ENCODE measurements at places on chromosomes 2 and 18.

DNA sequence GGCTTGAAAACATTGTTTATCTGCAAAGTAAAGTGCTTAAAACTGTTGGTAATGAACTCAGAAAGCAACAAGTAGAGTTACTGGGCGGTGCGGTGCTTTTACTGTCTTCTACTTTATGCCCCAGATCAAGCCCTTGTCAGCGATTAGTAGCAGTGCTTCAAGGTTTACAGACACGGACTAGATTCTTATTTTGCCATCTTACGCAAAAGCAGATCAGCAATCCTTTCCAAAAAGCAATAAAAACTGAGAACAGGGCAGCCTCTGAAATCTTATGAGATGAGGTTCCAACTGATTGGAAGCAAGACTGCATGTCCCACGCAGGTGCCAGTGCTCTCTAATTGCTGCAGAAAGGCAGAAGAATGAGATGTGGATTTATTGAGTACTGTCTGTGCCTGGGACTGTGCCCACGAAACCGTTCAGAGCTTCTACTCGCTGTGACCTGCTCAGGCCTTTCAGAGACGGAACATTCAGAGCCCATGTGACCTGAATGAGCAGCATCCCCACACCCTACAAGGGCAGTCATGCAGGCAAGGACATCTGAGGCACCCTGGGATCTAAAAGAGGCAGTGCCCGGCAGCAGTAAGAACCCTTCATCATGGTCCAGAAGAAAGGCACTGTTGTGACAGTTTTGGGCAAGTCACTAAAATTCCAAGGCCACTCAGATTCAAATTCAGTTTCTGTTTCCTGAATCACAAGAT, 15.7 kb downstream of the COL4A3 start:
- DNase-seq = no peak

GRCh38 chr2:60303680-60304079, 249.8 kb downstream of the BCL11A start:
- no peak for DNase-seq

DNA sequence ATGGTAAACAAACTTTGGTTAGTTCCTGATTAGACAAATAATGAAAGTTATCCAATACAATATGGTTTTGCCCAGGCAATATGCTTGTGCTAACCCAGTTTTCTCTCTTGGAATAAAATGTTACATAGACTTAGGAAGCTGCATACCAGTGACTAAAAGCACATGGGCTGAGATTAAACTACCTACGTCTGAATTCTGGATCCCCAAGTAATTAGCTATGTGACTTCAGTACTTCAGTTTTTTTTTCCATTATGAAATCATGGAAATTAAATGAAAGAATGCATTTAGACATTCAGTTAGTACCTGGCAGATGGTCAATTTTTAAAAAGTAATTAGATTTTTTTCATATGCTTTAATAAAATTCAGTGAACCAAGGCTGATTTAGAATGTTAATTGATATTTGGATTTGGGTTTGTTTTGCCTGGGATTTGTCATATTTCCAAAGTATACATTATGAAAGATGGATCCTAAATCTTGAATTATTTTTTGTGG, 213.9 kb downstream of the PTH2R start:
- no peak for DNase-seq

DNA sequence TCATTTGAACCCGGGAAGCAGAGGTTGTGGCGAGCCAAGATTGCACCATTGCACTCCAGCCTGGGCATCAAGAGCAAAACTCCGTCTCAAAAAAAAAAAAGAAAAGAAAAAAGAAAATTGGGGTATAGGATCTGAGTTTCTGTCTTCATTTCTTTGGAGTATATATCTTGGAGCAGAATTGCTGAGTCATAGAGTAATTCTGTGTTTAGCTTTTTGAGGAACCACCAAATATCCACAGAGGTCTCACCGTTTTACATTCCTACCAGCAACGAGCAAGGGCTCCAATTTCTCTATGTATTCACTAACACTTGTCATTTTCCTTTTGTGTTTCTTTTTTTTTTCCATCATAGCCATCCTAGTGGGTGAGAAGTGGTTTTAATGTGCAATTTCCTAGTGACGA, 87.6 kb upstream of the TEX51 start:
- no peak for DNase-seq

- no peak for DNase-seq
Measured at GRCh38 chr2:133633881-133634409, 65.7 kb upstream of the NCKAP5 start.

GRCh38 chr2:109510136-109511028, 103.4 kb downstream of the SEPTIN10 start:
- peak; percentile 79 for DNase-seq

DNA sequence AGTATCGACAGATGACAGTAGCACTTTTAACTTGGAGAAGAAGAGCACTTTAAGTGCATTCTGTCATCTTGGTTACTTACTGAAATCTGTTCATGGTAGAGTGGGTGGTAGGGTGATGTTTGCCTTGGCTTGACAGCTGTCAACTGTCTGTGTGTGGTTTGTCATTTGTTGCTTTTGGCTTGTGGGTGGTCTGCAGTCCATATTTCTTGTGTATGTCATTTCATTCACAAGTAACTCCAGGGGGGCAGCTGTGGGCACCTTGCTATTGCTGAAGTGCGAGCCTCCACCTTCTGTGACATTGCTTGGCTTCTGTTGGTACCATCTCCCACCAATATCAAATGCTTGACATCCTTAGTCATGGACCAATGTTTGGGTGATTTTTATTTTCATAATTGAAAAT, 311.6 kb upstream of the NRP2 start:
- no peak for DNase-seq

DNA sequence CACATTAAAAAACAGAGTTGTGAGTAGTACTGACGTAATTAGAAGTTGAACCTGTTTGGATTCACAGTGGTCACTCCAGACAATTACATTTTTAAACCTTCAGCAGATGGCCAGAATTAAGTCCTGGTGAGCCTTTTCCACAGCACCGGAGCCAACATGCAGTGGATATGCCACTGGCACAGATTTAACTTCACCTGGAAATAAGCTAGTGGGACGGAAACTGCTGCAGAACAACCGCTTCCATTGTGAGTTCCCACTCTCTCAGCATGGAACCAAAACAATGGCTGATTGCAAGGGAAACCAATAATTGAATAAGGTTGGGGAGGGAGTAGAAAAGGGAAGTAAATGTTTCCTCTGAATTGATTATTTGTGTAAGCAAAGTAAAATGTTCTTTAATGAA, 515.1 kb downstream of the STK39 start:
- DNase-seq = no peak

- no peak for DNase-seq
Measured at GRCh38 chr2:64586883-64587481, 62.9 kb downstream of the AFTPH start.

- no peak for DNase-seq
Measured at GRCh38 chr2:199589306-199589705, 131.6 kb upstream of the SATB2 start.

GRCh38 chr18:54679318-54680149, 88.5 kb downstream of the DYNAP start:
- no peak for DNase-seq

DNA sequence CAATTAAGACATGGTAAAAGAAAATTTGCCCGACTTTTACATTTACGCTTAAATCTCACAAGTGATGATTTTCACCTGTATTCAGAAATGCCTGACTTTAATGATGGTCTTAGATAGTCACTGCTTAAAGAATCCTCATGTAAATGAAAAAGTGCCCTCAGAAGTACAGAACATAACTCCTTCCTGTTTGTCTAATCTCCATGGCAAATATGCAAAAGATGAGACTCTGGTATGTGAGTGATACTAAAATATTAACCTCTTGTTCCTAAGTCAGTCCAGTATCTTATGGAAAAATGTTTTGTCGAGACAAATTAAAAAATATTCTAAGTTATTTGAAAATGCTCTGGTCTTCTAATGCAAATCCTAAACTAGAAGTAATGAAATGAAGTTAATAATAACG, 29.2 kb downstream of the KCTD1 start:
- DNase-seq = no peak

- DNase-seq = no peak
Measured at GRCh38 chr2:33764551-33764950, 165.5 kb upstream of the FAM98A start.

GRCh38 chr2:20288642-20289340, 61.9 kb downstream of the PUM2 start:
- DNase-seq = no peak

DNA sequence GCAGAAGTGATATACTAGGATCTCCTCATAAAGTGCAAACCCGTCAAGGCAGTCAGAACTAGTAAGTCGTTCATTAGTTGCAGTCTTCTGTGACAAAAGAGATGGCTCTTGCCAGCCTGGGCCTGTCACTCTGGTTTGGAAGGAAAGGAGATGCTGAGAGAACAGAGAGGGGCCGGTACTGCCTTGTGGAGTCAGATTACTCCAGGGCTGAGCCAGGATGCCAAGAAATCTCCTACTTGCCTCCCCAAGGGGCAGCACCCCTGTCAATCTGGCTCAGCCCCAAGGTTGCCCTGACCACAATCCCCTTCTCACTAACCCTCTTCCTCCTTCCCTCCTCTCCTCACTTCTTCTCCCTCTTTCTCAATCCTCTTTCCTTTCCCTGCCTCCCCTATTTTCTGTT, 62.9 kb upstream of the ASPRV1 start:
- no peak for DNase-seq

GRCh38 chr18:58862356-58862755, 2.3 kb upstream of the ZNF532 start:
- no peak for DNase-seq

DNA sequence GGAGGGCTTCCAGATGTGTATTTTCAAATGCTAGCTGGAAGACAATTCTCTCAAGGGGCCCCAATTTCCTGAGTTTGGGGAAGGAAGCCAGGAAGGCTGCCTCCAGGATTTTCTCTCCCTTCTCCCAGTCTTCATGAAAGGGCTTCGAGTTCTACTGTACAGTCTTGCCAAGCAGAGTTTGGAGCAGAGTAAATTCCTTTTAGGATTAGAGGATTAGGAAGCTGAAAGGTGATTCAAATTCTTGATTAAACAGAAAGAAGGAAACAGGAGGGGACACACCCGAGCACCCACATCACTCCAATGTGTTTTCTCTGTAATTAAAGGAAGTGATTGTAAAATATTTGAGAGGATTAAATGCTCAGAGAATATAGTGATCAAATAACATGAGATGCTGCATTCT, 217.8 kb downstream of the SETBP1 start:
- DNase-seq = no peak

- DNase-seq = no peak
Measured at GRCh38 chr2:99338029-99338585, 918 bp downstream of the EIF5B start.

GRCh38 chr2:221680548-221680947, 108.4 kb upstream of the EPHA4 start:
- no peak for DNase-seq

GRCh38 chr18:13433685-13434084, 215.1 kb downstream of the LDLRAD4 start:
- no peak for DNase-seq

GRCh38 chr2:173966274-173967098, 1.3 kb upstream of the SP3 start:
- no peak for DNase-seq

GRCh38 chr2:172525601-172526000, 30.3 kb upstream of the PDK1 start:
- DNase-seq = no peak

DNA sequence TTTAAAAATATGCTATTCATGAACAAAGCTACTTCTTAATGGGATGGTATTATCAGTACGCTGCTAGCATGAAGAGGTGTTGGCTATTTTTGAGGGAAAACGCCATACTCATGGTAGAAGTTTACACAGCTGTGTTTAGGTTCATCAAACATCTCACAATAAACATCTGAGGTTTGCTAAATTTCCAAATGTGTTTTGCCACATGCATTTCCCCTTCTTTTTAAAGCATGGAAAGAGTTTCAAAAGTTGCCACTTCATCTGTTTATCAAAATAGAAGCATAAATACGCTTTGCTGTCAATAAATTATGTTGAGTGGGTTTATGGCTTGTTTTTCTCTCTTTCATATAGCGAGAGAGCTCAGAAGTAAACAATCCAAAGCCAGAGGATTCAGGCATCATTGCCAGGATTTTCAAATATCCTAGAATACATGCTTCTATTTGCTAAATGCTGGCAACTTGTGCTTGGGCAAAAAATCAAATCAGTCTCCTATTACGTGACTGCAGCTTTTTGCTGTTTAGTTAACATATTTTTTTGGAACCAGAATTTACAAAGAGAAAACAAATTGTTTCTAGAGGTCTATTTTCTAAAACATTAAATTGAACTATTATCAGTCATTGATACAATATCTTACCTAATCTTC, 1919.9 kb upstream of the LRRTM1 start:
- DNase-seq = no peak

DNA sequence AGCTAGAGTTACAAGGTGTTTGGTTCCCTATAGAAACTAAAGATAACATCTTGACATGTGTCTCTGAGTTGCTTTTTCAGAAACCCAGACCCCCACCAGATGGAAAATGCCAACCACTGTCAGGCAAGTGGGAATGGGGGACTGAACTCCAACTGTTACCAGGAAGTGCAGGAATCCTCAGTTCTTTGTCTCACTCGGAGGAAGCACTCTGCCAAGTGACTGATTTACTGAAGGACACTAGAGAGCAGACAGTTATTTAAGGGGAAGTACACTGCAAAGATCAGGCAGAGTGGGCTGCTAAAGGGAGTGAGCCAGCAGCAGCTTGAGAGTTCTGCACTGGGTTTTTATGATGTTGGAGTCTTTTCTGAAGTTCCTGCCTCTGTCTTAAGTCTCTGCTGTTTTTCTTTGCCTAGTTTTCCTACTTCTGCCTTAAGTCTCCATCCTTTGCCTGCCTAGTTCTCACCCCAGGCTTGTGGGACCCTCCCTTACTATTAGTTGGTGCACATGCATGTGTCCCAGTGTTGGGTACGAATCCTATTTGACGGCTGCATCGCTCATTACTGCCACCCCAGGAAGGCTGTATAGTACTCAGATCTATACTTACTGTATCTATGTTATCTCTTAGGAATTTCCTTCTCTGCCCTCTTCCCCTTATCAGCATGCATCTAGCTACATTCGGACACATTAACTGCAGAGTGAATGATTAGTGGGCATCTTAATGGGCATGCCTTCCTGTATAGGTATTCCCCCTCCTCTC, 97.1 kb downstream of the TEX51 start:
- DNase-seq = no peak

- no peak for DNase-seq
Measured at GRCh38 chr2:23065210-23065609, 319.8 kb upstream of the KLHL29 start.

DNA sequence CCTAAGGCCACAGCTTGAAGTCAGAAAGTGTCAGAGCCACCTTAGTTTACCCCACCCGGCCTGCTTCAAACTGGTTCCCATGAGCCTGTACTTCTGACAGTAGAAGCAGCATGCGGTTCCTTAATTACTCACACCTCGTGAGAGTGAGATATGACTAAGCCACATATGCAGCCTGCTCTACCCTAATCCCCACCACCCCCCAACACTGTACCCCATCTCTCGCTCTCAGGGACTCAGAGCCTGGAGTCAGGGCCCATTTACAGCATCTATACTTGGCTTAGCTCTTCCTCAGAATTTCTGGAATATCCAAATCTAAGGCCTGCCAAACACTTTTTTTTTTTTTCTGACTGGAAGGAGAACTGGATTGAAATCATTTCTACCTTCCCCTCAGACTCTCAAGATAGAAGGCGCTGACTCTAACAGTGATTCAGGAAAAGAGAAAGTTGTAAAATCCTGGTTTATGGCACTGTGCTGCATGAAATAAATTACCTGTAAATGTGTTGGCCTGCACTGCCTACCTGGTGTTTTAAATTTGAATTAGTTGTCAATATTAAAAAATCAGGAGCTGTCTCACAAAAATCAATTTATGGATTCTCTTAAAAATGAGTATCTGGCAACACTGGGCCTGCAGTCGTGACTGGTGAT, 360.0 kb downstream of the RND3 start:
- no peak for DNase-seq

GRCh38 chr2:215602997-215603396, 167.1 kb upstream of the FN1 start:
- no peak for DNase-seq

- DNase-seq = no peak
Measured at GRCh38 chr2:241573741-241574140, 15.2 kb downstream of the BOK start.

Data from stimulated activated CD4-positive, alpha-beta T cell treated with anti-CD3 and anti-CD28 coated beads, Interleukin-2, amount 100 ng/mL, for 24 hours (primary cell).